Stimulated activated CD4-positive, alpha-beta T cell treated with anti-CD3 and anti-CD28 coated beads, Interleukin-1b, Interleukin-23, amount 100 ng/mL, for 24 hours (primary cell): ENCODE measurements at places on chromosomes 11 and 22.

DNA sequence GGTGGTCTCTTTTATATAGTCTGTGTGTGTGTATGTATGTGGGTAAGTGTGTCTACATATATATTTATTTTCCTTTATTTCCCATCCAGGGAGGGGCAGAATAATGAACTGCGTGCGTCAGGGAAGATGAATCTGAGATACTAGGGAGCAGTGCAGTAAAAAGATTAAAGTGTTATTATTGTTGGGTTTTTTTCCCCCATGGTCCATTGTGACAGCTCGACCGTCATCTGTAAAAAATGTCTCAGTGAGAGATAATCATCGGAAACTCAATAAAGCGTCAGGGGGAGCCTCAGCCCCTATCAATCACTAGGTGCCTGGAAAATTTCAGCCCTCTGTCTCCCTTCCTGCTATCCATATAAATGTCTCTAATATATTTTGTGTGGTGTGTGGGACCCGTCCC lies 64.6 kb downstream of the CLPB start:
- DNase-seq, result no peak

- DNase-seq, result no peak
These were observed 140.4 kb downstream of the NAV2 start for GRCh38 chr11:19853016-19853415.

DNA sequence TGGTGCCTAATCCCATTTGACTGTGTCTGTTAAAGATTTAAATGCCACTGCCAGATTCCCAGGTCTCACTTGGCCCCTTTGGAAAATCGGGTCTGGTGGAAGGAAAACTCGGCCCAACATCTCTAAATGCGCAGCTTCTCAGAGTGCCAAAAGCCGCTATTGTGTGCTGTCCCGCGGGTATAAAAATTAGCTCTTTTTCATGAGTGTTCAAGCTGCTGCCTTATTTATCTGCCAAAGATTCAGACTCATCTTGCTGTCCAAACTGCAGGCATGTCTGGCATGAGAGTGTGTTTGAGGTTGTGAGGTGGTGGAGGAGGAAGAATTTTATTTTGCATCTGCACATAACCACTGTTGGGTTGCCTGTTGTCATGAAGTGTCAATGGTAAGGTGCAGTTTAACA lies 91.4 kb downstream of the NELL1 start:
- no peak for DNase-seq

DNA sequence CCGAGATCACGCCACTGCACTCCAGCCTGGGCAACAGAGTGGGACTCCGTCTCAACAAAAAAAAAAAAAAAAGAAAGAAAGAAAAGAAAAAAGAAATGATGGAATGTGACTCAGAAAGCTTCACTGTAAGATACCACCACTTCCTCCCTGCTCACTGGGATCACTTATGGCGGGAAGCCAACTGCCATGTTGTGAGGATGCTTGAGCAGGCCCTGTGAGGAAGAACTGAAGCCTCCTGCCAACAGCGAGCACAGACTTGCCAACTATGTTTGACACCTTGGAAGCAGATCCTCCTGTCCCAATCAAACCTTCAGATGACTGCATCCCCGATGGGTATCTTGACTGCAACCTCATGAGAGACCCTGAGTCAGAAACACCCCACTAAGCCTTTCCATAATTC lies 8.3 kb downstream of the SEC14L6 start:
- no peak for DNase-seq

DNA sequence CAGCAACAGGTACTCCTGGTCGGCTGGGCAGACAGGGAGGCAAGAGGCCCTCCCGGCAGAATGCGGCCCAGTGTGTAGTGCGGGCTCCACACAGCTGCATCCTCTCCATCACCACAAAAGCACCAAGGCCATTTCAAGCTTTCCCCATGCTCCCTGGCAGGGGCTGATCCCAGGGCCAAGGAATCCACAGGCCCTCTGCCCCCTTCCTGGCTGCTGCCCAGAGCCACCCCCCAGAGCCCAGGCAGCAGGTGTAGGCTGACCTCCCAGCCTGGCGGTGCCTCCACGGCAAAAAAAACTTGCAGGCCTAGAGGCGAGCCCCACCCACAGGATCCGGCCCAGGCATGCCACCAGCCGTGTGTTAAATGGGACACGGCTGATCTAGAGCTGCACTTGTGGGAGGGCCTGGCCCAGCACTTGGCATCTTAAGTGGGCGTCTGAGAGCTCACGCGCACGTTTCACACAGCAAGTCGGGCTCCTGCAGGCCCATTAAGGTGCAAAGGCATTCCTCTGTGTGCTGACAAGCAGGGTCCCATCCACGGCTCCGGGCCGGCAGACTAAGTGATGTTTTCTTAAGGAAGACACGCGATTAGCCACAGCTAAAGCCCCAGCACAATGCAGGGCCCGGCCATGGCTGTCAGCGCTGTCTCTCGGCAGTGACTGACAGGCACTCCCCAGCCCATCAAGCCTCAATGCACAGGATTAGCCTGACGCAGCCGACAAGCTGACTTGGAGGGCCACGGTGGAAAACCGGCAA lies 19.8 kb upstream of the GNB1L start:
- DNase-seq, result no peak

GRCh38 chr11:35938231-35938630 lies 5.6 kb upstream of the LDLRAD3 start:
- DNase-seq, result no peak
